ENCODE measurements at places on chromosomes 1 and 21. TPM values are rescaled to one million over a fixed set of nuclear protein-coding genes. Genes with fewer than 3 reads are reported as not detected.

TRIM17 gene
- total RNA-seq: not detected

SH3BGR gene
- 1.3 TPM for total RNA-seq

SLAMF9 gene
- 0.60 TPM for total RNA-seq

COL11A1 gene
- 19.0 TPM for total RNA-seq

DNA sequence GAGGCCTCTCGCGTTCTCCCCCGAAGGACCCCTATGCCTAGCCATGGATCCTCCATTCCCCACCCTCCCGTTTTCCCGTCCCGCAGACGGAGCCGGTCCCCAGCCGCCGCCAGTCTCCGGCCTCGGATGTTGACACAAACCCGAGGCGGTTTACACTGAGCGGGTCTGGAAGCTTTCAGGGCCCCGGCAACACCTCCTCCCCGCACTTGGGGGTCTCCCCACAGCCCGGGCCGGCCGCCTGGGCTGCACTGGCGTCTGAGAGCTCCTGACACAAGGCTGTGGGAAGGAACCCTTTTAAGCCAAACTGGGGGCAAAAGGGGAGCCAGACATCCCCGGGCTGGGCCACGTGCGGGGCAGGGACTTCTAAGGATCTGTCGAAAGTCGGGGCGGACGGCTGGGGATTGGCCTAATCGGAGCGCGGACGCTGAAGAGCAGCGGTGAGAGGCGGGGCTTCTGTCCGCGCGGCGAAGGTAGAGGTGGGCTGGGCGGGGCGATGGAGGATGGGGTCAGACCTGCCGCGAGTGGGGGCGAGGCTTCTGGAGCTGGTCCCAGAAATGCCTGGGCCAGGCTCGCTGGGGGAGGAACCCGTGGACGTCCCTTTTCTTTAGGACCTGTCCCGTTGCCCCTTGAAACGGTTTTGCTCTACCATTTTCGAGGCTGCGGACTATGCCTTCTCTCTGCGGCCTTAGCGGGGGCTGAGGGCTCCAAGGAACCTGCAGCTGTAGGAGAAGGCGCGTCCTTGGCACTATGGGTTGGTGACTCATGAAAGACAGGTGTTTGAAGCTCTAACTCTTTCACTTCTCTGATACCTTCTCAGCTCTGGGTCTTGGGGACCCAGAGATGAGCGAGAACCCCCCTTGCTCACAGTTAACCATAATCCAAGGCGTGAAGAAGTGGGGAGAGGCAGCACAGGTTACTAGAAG, 1.2 kb upstream of the HPCAL4 start:
- DNase-seq: no peak

DNA sequence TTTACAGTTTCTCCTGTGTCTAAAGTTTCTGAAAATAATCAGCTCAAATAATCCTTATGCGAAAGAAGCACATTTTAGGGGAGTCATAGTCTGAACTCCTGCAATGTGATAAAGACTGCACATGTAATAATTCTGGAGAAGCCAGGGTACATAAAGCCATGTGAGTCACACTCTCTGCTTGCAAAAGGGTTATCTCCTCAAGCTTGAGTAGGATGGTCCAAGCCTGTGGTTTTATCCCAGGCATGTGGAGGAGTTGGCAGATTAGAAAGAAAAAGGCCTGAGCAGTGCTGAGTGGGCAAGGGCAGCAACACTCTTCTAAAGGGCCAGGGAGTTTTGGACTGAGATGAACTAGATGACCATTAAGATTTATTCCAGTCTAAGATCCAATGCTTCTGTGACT, 220.4 kb downstream of the RHOU start:
- DNase-seq: no peak

- no peak for DNase-seq
Measured at GRCh38 chr1:204977318-204977717, 65.7 kb upstream of the CNTN2 start.

- no peak for DNase-seq
Measured at GRCh38 chr1:14866911-14867612, 268.6 kb downstream of the KAZN start.

DNA sequence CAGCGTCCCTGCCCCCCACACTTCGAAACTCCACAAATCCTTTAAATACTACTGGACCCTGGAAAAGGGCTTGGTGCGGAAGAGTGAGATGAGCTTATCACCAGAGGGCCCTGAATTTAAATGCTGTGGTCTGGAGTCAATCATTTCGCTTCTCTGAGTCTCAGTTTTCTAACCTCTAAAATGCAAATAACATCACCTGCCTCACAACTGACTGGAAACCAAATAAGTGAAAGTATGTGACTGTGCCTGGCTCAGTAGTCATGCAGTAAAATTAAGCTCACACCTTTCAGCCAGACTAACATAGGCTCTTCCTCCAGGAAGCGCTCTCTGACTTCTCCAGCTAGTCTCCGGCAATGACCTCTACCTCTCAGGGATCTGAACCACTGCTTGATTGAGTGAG, 4.2 kb downstream of the GJA4 start:
- no peak for DNase-seq

DNA sequence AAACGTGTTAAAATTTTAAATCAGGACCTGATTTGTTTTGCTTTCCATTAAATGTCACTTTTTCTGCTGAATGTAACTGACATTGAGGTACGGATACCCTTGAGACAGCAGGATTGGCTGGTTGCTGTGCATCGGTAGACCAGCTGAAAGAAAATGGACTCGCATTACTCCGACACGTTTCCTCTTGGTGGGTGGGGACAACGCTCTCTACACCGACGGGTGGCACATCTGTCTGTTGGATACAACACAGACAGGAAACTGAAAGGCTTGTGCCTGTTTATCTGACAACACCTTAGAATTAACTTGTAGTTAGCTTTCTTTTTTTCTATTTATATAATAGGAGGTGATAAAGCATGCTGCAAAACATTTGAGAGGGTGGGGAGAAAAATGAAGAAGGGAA, 19.4 kb downstream of the PRPF38A start:
- DNase-seq: no peak

DNA sequence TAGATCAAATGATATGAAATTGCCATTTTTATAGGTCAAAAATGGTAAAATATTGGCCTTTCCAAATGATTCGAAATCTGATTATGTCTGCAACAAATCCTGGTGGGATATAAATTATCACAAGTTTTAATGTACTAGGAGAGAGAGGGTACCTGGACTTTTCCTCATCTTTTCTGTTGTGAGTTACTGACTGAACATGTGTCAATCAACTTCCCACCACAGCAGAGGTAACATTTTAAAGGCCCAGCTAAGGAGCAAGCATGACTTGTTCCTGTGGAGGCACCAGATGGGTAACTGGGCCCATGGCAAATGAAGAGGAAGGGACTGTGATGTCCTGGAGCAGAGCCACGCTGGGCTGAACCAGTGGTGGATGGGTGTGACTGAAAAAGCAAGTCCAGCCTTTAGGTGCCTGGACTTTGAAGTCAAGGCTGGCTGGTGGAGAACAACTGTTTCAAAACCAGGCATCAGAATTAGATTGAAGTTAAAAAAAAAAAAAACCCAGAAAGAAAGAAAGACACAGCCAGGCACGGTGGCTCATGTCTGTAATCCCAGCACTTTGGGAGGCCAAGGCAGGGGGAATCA, 6.6 kb downstream of the MR1 start:
- DNase-seq: no peak

DNA sequence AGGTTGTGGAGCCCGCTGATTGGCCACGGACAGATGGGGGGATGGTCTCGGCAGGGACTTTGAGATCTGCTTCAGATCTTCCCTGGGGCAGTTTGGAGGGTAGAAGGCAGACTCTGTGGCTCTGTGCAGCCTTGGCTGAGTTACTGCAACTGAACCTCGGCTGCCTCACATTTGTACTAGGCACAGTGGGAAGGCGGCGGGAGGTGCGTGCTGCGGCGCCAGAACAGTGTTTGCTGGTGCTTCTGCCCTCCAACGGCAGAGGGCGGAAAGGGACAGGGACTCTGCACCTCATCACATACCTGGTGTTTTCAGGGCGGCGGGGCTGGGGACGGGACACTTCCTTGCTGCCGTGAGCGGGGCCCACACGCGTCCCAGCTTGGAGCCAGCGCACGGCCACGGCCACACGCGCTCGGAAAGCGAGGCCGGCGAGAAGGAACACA, 26.2 kb downstream of the SLC66A1 start:
- DNase-seq: no peak

DNA sequence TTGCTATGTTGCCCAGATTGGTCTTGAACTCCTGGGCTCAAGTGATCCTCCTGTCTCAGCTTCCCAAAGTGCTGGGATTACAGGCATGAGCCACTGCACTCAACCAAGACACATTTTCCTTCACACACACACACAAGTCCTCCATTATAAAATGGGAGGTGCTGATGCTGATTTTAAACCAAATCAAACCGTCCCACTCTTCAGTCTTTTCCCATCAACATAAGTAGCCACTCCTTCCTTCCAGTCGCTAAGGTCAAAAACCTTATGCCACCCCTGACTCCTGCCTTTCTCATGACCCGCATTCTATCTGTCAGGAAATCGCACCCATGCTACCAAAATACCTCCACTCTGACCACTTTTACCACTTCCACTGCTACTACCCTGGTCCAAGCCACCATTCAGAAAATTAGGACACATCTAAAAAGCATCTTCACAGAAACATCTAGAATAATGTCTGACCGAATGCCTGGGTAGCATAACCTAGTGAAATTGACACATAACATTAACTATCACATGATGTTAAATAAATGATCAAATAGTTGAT, 28.0 kb upstream of the IFNGR2 start:
- DNase-seq: no peak

DNA sequence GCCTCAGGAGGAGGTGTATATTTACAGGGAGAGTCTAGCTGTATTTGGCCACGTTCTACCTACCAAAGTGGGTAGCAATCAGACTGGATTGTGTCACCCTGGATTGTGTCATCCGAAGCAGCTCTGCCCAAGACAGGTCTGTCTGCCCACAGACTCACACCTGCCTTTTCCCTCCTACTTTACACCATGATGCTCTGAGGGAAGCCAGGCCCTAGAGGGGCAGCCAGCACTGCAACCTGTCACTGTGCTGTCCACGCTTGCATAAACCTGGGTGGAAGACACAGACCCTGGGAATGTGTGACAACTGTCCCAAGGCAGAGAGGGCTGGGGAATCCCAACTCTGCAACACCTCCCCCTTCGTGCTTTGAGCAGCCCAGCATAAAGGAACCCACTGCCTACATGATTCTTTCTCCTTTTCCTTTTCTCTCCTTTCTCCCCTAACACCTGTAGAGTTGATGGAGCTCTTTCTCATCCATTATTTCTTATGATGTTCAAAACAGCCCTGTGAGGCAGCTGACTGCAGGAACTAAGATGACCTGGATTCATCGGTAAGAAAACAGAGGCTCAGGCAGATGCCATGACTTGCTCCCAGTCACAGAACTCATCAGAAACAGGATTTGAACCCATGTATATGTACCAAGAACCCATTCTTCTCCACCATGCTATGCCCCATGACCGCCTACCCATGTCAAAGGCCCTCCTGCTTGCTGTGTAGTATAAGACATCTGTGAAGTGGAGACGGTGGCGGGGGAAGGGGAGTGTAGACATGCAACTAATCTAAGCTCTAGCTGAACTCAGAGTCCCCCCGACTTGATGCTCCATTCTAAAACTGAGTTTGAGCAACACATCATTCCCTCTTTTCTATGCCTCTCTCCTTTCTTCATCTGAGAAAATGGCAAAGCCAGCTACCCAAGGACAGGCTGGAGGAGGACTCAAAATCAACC, 55.9 kb downstream of the ITPKB start:
- DNase-seq: no peak

Data from RPMI7951 (cell line).